ENCODE measurements at places on chromosomes 1 and 21.

DNA sequence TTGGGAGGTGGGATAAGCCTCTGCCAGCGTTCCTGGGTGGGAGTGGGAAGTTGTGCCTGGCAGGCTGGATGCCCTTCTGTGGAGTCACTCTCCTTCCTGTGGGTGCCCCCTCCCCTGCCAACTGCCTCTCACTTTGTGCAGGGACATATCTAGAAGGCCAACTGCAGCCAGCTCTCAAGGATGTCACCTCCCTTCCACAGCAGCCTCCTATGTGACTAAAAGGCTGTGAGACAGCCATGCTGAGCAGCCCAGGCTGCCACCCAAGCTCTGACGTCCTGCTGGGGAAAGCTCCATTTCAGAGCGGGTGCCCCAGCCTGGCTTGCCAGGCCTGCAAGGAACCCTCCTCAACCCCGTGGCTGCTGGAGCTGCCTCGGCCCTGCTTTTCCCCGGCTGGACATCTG, 19.6 kb upstream of the SLC26A9 start:
- DNase-seq, result no peak

- DNase-seq, result no peak
These were observed 180.8 kb upstream of the CAMK1G start for GRCh38 chr1:209402697-209403096.

GRCh38 chr1:186440584-186440983, 20.3 kb downstream of the PDC start:
- DNase-seq, result no peak

- no peak for DNase-seq
These were observed 26.2 kb downstream of the NAV1 start for GRCh38 chr1:201565024-201565730.

DNA sequence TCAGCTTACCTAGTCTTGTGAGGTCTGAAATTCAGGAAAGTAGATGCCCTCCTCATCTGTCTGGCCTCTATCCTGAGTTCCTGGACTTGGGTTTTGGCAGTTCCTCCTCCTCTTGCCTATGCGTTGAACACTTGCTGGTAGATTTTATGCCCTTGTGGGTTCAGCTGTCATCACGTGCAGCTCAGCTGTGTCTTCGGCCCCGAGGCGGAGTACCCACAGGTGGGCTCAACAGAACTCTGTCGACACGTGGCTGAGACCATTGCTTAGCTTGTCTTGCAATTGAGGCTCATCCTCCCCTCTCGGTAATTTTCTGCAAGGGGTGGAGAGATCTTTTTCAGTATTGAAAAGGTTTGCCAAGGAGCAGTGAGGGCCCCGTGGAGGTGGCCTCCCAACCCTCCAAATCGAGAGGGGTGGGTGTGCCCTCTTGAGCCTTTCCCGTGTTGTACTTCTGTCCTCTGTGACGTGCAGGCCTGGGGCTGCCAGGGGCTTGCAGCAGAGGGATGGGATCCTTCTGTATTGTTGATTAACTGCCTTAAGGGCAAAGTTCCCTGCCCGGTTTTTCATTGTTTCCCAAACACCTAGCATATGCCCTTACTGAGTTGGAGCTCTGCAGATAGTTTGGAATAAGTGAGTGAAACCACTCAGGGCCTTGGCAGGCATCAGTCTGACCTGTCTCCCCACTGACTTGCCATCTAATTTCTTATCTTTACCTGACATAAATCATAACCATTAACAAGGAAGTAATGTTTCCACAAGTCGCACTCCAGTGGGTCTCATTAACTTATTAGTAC, 2.9 kb downstream of the CENPS start:
- DNase-seq, result no peak

DNA sequence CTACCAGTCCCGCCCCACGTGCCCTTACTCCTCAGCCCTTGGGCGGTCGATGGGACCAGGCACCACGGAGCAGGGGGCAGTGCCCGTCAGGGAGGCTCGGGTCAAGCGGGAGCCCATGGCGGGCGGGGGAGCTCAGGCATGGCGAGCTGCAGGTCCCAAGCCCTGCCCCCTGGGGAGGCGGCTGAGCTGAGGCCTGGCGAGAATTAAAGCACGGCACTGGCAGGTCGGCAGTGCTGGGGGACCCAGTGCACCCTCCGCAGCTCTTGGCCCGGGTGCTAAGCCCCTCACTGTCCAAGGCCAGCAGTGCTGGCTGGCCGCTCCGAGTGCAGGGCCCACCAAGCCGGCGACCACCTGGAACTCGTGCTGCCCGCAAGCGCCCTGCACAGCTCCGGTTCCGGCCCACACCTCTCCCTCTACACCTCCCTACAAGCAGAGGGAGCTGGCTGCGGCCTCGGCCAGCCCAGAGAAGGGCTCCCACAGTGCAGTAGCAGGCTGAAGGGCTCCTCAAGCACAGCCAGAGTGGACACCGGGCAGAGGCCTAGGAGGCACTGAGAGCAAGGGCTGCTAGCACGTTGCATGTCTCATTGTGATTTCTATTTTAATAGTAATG, 166.8 kb upstream of the FMN2 start:
- no peak for DNase-seq

DNA sequence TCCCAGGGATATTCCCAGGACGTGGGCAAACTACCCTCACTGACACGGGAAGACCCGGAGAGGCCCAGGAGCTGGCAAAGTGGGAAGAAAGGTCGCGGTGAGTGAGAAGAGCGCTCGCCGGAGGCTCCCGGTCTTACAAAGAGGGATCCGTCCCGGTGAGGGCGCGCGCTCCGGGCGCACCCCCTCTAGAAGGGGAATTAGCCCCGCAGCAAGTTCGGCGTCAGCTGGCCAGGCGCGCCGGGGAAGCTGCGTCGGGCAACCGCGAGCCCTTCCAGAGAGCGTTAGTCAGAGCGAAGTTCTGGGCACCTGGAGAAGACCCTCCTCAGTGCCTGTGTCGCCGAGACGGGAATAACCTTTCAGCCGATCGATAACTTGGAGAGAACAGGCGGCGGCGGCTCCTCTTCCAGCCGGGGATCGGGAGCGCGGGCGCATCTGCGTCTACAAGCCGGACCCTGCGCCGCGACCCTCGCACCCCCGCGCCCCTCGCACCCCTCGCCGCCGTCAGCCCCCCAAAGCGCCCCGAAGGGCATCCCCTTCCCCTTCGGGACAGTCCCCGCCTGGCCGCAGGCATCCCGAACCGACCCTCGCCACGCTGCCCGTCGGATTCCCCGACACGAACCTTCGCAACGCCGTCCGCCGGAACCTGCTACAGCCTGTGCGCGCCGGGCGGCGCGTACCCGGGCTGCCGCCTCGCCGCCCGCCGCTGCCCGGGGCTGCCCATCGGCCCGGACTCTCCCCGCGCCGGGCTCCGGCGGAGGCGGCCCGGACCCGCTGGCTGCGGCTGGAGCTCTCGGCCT, 485 bp downstream of the SIPA1L2 start:
- peak; percentile 24 for DNase-seq

- DNase-seq, result peak; percentile 48
These were observed 382.1 kb downstream of the PTPRC start for GRCh38 chr1:199020904-199021303.

DNA sequence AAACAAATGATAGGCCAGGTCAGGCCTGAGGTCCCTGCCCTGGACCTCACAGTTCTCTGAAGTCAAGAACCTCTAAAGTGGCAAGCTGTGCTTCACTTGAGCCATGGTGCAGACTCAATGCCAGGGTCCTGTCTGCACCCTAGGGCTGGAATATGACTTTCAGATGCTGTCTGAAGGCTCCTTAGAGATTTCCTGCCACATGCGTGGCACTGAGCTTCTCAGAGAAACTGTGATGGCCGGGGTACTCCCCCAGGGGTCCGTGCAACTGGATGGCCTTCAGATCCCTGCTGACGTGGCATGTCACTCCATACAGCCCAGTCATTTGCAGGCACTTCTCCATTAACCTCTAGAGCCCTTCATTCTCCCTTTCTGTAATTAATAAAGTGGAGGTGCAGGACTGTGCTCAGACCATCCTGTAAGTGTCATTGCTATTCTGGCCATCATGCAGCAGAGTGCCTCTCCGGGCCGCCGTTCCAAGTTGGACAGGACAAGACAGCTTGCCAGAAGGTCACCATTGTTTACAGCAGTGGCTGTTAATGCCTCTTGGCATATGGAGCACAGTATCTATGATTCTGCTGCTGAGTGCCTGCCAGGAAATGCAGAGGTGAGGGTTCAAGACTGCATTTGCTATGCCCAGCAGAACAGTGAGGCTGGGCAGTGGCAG, 205.1 kb upstream of the COA6 start:
- no peak for DNase-seq
